ENCODE measurements at places on chromosomes 13 and 19. TPM values are rescaled to one million over a fixed set of nuclear protein-coding genes. Genes with fewer than 3 reads are reported as not detected.

GRCh38 chr13:27917121-27917947 is 2.5 kb upstream of the PDX1 start:
- DNase-seq, result no peak

DNA sequence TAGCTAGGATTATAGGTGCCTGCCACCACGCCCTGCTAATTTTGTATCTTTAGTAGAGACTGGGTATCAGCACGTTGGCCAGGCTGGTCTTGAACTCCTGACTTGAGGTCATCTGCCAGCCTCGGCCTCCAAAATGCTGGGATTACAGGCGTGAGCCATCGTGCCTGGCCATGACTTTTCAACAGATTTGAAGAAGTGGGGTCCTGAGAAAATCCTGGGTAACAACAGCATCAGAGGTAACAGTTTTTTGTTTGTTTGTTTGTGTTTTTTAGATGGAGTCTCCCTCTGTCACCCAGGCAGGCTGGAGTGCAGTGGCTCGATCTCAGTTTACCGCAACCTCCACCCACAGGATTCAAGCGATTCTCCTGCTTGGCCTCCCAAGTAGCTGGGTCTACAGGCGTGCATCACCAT is 3.7 kb downstream of the JUNB start:
- DNase-seq, result no peak

DNA sequence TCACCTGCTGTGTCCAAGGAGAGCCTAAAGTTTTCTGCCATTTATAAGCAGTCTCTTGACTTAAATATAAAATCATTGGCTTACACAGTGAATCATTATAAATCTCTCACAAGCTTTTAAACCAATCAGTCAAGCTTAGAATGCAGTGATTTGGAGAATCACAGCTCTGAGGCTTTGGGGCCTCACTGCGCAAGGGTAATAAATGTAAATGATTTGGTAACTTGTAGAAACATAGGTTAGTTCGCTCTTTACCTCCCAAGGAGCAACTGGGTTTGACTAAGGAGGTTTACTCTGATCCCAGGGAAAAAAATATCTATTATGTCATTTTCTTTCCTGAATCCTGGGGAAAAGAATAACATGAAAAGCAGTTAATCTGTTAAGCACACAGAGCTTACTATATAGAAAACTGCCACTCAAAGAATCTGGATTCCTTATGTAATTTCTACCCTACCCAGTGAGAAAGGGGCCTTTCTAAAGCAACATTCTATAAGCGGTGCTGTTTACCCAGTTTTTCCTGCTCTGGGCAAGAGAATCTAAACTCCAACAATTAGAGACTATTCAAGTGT is 128.2 kb downstream of the MZT1 start:
- no peak for DNase-seq

DNA sequence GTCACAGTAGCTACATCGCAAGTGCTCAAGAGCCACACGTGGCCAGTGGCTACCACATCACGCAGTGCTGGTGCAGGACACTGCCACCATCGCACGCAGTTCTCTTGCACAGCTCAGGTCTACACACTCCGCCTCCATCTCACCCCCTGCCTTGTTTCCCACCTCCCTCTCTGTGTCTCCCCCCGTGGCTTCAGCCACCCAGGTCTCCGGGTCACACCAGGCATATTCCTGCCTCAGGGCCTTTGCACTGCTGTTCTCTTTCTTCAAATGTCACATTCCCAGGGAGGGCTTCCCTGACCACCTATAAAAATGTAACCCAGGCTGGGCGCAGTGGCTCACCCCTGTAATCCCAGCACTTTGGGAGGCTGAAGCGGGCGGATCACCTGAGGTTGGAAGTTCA is 10.6 kb downstream of the CCDC8 start:
- no peak for DNase-seq

COL4A1 gene
- total RNA-seq, result not detected

KLK13 gene
- not detected for total RNA-seq

DKKL1 gene
- not detected for total RNA-seq

TEX101 gene
- total RNA-seq, result not detected

FSD1 gene
- total RNA-seq, result 13.9 TPM

Data from CD8-positive, alpha-beta memory T cell (primary cell).